ENCODE measurements at places on chromosomes 5 and 9.

GRCh38 chr9:115118879-115119218 is 892 bp upstream of the TNC start:
- peak; percentile 3 for DNase-seq

DNA sequence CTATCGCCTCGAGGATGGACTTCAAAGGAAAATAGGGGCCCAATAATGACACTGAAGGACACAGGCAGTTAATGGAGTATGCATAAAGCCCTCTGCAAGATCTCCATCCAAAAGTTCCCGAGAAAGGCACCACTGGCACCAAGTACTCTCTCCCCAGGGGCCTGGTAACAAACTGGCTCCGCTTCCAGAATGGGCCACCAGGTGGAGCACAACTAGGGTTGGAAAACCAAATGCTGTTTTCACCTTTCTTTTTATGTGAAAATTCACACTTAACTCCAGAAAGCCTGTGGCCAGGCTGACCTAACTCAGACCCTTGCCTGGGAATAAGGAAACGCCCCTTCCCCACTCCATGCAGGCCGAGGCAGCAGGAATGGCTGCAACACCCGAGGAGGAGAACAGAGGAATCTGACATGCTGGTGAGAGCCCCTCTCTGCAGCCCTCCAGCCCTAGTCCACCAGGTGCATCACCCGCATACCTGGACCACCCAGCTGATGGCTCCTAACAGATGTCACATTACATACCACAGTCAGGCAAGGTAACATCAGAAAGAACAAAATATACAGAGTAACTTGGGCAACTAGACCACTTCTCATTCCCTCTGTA is 42.8 kb downstream of the CAMSAP1 start:
- peak; percentile 72 for DNase-seq

GRCh38 chr5:8340739-8341344 is 471.9 kb downstream of the MTRR start:
- DNase-seq: no peak

- no peak for DNase-seq
Observed at GRCh38 chr5:179276838-179277395, 68.3 kb downstream of the ADAMTS2 start.

- no peak for DNase-seq
Observed at GRCh38 chr5:42876375-42876844, 64.7 kb upstream of the SELENOP start.

DNA sequence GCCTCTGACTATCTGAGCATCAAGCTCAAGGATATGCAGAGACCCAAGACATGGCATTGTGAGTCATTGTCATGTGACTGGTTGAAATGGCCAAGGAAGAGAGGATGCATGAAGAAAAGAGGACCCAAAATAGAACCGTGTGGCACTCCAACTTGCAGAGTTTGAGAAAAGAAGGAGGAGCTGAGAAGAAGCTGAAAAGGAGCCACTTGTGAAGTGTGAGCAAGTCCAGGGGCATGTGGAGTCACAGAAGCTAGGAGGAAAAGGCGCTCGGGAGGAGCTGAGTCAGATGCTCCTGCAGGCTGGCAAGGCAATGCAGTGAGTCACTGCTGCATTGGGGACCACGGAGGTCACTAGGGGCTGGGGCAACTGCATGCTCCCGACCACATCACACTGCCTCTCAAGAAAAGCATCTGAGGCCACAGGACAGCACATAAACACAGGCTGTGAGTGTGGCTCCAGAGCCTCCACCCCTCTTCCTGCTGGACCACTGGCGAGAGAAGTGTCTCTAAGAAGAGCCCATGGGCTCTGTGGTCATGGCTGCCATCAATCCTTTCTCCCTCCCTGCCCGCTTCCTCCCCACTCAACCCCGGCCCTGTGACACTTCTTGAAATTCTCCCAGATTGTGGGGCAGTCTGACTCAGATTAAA is 197.6 kb downstream of the DRD1 start:
- peak; percentile 71 for DNase-seq

- peak; percentile 17 for DNase-seq
Observed at GRCh38 chr9:112174965-112175795, at the start of gene SUSD1. SUSD1 (minus strand) TSS chr9:112175297; CDS start chr9:112175235, 62 bp downstream.

- DNase-seq: no peak
Observed at GRCh38 chr5:14225173-14225834, 82.2 kb downstream of the TRIO start.

Data from activated CD4-positive, alpha-beta T cell treated with anti-CD3 and anti-CD28 coated beads, Interleukin-2, Interleukin-6, amounts not matched to agents 100 ng/mL and 50 ng/mL, durations not matched to agents 16 hours and 8 hours (primary cell).